GM13976 (cell line): ENCODE measurements at places on chromosomes 11 and 22.
A peak's percentile ranks its signal among the peaks of the same experiment; 100 is the strongest.

- no peak for DNase-seq
Observed at GRCh38 chr11:69915151-69915500, 95.9 kb upstream of the FGF3 start.

GRCh38 chr11:36273110-36273509 is 16.1 kb downstream of the COMMD9 start:
- no peak for DNase-seq

DNA sequence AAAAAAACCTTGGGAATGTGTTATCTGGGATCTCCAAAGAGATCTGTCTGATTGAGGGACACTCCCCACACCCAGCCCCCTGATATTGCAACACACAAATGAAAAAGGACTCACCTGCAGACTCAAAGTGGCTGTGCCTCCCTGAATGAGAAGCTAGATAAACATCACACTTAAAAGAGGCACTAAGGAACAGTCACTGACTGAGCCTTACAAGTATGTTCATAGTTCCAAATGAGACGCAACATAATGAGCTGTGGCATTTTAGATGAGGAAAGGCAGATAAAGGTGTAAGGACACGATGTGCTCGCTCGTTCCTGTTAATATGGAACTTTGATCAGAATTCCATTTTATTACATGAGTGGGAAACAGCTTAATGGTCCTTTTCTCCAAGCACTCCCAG is 21.0 kb upstream of the CFAP300 start:
- DNase-seq, result no peak

- DNase-seq, result no peak
Observed at GRCh38 chr22:29886596-29886995, 3.6 kb downstream of the MTMR3 start.

- DNase-seq, result no peak
Observed at GRCh38 chr11:129910360-129910759, 15.0 kb upstream of the NFRKB start.

GRCh38 chr11:6129011-6129410 is 21.5 kb downstream of the OR56B4 start:
- DNase-seq, result no peak

DNA sequence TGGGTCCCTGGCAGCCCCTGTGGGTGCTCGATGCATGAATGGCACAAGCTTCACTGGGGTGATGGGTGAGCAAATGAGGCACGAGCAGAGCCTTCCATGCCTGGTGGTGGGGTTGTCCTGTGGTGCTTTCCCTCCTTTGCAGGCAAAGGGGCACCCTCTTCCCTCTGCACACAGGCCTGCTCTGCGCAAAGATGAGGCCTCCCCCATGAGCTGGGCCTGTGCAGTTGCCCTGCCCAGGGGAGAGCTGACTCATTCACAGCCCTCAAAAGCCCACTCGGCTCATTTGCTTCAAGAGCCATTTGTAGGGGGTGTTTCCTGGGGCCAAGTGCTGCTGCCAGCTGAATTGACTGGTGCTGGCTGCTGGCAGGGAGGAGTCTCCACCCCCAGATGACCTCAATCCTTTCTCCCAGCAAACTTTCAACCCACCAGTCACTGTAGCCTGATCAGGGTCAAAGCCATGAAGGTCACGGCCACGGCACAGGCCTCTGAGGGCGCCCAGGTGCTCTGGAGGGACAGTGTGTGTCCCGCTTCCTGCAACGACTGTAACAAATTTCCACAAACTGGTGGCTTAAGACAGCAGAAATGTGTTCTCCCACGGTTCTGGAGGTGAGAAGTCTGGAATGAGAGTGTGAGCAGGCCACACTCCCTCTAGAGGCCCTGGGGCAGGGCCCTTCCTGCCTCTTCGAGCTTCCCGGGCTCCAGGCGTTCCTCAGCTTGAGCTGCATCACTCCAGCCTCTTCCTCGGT is 48.8 kb upstream of the ANO1 start:
- DNase-seq, result no peak

- DNase-seq, result peak; percentile 67
Observed at GRCh38 chr11:130118165-130118564, 41.4 kb upstream of the ST14 start.
